T-helper 9 cell (primary cell): ENCODE measurements at places on chromosomes 16 and 17.

DNA sequence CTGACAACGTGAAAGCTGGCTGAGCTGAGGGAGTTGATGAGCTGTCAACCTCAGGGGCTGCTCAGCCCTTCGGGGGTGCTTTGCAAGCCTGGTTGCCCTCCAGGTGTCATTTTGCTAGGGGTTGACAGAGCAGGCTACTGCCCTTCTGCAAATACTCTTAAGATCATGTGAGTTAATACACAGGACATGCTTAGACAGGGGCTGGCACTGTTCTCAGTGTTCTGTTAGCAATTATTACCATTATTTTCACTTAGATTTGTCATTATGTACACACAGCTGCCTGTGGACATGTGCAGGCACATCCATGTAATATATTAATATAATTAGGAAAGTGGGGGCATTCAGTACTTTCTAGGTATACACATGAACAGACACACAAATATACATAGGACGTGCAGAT, 554.3 kb upstream of the HSBP1 start:
- DNase-seq = no peak

DNA sequence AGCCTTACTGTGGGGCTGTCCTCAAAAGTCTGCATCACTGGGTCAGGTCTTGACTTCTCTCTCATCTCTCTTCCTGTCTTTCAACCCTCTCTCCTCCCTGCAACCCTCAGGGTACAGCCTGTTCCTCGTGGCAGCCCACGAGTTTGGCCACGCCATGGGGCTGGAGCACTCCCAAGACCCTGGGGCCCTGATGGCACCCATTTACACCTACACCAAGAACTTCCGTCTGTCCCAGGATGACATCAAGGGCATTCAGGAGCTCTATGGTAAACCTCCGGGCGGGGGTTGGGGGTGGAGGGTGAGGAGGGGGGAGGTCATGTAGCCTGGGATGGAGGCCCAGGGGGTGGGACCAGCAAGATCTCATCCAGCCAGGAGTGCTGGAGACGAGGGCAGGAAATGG, 12.7 kb downstream of the MMP2 start:
- no peak for DNase-seq

GRCh38 chr17:27862004-27862403, 31.2 kb downstream of the LYRM9 start:
- no peak for DNase-seq

GRCh38 chr17:56130631-56131030, 22.6 kb upstream of the ANKFN1 start:
- no peak for DNase-seq

DNA sequence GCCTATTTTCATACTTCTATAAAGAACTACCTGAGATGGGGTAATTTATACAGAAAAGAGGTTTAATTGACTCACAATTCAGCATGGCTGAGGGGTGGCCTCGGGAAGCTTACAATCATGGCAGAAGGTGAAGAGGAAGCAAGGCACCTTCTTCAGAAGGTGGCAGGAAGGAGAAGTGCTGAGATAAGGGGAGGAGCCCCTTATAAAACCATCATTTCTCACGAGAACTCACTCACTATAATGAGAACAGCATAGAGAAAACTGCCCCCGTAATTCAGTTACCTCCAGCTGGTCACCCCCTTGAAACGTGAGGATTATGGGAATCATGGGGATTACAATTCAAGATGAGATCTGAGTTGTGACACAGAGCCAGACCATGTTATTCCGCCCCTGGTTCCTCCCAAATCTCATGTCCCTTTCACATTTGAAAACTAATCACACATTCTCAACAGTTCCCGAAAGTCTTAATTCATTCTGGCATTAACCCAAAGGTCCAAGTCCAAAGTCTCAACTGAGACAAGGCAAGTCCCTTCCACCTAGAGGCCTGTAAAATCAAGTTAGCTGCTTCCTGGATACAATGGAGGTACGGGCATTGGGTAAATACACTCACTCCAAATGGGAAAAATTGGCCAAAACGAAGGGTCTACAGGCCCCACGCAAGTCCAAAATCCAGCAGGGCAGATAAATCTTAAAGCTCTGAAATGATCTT, 237.7 kb downstream of the CDH13 start:
- no peak for DNase-seq

DNA sequence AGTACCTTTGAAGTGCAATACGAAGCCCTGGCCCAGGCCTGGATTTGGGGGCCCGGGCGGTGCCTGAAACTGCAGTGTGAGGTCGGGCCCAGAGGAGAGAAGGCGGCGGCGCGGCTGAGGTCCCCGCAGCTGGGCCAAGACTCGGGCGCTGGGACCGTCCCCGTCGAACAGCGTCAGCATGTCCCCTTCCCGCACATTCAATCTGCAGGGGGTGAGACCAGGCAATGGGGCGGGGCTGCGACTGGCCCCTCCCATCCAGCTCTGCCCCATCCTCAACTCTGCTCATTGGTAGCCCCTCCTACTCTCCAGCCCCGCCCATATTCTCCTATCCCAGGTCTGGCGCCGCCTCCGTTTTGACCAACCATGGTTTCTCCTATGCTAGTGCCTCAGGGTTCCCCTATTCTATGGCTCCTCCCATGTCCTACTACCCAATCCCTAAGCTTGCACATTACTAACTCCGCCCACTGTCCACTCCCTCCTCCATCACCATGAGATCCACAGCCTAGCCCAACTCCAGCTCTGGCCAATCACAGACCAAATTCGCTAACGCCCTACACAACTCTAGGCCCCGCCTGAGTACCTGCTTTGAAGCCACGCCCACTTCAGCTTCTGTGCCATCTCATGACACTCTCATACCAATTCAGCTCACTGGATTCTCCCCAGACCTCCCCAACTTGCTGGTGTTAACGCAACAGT, 14.4 kb upstream of the CDIPT start:
- DNase-seq = peak; percentile 21

- DNase-seq = no peak
Observed at GRCh38 chr17:46879101-46879500, 27.7 kb downstream of the WNT9B start.

- no peak for DNase-seq
Observed at GRCh38 chr17:19753051-19753509, 5.0 kb upstream of the ALDH3A1 start.

- no peak for DNase-seq
Observed at GRCh38 chr17:8710813-8711212, 33.8 kb downstream of the CCDC42 start.

GRCh38 chr17:66930933-66931332, 33.6 kb upstream of the CACNG4 start:
- no peak for DNase-seq

DNA sequence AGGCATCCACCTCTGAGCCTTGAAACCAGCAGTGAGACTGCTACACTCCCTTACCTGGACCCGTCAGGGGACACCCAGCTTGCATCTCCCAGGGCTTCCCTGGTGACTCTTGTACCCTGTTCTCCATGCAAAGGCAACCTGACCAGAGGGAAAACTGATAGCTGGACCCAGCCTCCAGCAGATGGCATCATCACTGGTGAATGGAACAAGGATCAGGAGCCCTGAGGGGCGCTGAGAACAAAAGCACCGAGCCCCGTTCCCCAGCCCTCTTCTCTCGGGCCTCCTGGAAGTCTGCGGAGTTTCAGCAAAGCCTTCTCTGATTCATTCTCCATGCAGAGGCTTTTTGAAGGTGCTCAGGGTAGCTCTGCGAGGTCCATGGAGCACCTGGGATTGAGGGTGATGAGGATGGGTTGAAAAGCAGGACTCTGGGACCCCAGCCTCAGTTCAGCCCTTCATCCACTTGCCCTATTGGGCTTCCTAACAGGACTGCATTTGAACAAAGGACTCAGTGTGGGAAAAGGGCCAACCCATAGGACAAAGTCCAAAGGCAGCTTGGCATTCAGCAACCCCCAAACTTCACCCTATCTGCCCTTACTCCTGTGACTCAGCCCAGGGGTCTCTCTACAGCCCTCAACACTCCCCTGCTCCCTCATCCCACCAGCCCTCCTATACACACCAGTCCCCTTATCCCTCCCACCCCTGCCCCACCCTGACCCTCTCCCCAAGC, 45.0 kb upstream of the LHX1 start:
- no peak for DNase-seq
